Fibroblast of skin of left biceps (primary cell): ENCODE measurements at places on chromosomes 7 and 10.

GRCh38 chr7:21946222-21946709 is 567 bp upstream of the CDCA7L start:
- DNase-seq = no peak

DNA sequence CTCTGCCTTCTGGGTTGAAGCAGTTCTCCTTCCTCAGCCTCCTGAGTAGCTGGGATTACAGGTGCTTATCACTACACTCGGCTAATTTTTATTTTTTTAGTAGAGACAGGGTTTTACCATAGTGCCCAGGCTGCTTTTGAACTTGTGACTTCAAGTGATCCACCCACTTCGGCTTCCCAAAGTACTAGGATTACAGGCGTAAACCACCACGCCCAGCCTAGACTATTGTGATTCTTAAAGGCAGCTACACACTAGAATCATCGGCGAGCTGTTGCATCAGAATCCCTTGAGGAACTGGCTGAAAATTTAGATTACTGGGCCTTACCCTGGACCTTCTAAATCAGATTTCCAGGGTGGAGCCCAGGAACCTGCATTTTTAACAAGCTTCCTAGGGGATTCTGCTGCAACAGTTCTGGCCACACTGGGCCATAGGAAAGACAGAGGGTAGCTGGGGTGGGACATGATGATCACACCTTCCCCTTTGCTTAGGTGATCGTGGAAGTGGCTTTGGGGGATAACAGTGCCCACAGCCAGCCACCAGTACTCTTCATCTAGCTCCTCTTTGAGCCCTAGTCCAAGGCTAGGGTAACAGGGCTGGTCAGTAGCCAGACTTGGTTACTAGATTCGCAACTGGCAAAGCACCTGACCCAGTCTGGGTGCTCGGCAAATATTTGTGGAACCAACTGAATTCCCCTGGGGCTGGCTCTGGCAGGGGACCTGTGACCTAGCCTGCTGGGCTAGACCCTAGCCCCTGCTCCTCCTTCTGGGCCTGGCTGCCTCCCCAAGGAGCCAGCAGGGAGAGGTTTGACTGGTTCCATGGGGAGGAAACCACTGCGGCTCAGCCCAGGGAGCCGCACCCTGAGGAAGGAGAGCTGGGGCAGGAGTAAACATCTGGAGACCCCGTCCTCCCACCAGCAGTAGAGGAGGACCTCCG is 67.1 kb upstream of the DUSP5 start:
- no peak for DNase-seq

DNA sequence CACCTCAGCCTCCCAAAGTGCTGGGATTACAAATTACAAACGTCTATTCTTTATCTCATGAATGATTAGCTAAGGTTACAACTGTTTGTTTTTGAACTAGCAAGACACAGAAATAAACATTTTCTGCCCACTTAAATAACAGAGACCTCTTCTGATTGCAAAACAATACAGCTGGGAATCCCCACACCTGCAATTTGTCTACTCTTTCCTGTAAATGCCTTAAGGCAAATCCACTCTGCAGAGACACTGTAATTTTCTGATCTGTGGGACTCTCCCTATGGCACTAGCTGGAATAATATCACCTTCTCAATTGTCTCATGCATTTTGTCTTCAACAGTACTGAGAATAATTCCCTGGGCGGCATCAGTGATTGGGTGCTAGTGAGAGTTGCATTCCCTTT is 149.3 kb upstream of the FAM3C start:
- no peak for DNase-seq

- no peak for DNase-seq
Observed at GRCh38 chr7:119959811-119960210, 313.2 kb upstream of the KCND2 start.

GRCh38 chr10:132120200-132120599 is 54.5 kb downstream of the JAKMIP3 start:
- no peak for DNase-seq

DNA sequence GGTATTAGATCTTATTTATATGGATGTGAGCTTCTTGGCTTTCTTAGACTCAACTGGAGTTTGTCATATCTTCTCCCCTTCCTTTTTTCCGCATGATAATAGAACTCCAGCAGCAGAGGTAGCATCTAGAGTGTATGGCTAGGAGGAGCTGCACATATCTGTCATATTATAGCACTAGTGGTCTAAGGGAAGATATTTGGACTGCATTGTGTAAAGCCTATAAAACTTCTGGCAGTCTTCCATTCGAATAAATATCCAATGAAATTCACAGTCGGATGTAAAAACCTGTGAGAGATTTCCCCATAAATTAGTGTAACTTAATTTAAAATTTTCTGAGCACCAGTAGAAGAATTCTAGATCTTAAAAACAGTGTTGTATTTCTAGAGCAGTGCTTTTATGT is 123.9 kb downstream of the PRKG1 start:
- DNase-seq = no peak

- DNase-seq = no peak
Observed at GRCh38 chr7:80858141-80858903, 60.5 kb downstream of the SEMA3C start.

DNA sequence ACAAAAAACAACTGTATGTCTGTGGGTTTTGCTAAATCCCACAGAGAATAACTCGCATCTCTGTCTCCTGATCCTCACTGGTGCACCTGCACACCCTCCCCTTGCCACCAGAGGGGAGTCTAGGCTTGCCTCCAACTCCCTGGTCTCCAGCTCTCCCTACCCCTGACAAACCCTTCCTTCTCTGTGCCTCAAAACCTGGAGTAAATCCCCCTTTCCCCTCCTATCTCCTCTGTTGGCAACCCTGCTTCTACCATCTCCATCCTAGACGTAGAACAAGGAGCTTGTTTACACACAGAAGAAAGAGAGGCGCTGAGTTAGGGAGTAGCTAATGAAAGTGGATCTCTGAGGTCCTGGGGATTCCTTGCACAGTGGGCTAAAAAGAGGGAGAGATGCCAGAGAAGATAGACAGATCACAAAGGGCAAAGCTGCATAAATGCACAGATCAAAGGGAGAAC is 6.0 kb downstream of the MBLAC1 start:
- DNase-seq = no peak

DNA sequence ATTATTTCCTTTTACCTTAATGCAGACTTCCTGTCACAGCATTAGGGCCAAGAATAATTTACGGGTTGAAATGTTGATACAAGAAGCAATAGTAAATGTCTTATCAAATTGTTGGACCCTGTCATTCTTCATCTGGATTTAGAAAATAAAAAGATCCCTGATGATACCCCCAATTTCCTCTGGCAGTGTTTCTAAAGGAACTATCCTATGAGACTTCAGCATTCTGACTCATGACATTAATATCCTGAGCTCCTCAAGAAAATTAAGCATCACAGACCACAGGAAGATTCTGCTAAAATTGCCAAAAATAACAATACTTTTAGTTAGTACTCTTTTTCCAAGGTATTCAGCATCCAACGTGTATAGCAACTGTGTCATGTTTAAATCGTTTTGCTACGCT is 490.5 kb upstream of the ANKRD30A start:
- peak; percentile 64 for DNase-seq

DNA sequence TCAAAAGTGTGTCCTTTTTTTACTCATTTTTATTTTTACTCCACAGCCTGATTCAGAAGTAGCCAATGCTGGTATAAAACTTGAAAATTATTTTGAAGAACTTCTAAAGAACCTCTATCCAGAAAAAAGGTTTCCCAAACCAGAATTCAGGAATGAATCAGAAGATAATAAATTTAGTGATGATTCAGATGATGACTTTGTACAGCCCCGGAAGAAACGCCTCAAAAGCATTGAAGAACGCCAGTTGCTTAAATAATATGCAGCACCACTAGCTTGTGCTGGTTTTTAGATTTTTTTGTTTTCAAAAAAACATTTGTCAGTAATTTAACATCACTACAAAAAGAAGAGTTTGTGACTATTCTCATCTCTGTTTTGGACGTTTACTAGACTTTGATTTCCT is 116.5 kb downstream of the SVOPL start:
- DNase-seq = no peak

DNA sequence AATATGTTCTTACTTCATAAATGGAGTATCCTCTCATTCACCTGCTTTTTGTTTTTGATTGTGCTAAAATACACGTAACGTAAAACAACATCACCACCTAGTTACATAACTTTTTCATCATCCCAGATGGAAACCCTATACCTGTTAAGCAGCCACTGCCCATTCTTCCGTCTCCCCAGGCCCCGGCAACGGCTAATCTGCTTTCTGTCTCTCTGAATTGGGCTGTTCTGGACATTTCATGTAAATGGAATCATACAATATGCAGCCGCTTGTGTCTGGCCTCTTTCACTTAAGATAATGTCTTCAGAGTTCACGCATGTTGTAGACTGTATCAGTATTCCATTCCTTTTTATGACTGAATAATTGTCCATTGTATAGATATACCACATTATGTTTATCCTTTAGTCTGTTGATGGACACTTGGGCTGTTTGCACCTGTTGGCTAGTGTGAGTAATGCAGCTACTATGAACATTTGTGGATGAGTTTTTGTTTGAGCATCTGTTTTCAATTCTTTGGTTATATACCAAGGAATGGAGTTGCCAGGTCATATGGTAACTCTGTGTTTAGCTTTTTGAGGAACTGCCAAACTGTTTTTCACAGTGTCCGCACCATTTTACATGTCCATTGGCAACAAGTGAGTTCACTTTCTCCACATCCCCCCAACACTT is 14.1 kb upstream of the SUN1 start:
- DNase-seq = peak; percentile 46

- DNase-seq = no peak
Observed at GRCh38 chr7:22811746-22812280, 10.8 kb downstream of the TOMM7 start.

GRCh38 chr10:125548878-125549277 is 134.1 kb downstream of the TEX36 start:
- no peak for DNase-seq
